Stimulated activated CD4-positive, alpha-beta T cell treated with anti-CD3 and anti-CD28 coated beads, Interleukin-1b, Interleukin-23, amount 100 ng/mL, for 1 hour (primary cell): ENCODE measurements at places on chromosomes 1 and 21.

GRCh38 chr1:3455670-3456448 lies 1.4 kb downstream of the ARHGEF16 start:
- no peak for DNase-seq

DNA sequence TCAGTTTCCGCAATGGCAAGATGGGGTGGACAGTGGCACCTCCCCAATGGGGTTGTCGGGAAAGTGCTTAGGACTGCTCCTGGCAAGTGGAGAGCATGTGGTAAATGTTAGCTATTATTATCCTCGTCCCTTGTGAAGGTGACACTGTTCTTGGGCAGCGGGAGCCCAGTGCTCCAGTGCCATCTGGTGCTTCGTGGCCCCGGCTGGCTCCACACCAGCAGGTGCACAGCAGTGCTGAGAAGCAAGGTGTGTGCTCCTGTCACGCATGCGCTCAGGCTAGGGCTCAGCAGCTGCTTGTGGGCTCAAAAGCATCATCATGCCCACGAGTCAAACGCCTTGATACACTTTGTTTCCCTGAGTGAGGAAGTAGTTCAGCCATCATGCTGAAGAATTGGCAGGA lies 24.9 kb upstream of the KCNC4 start:
- no peak for DNase-seq

DNA sequence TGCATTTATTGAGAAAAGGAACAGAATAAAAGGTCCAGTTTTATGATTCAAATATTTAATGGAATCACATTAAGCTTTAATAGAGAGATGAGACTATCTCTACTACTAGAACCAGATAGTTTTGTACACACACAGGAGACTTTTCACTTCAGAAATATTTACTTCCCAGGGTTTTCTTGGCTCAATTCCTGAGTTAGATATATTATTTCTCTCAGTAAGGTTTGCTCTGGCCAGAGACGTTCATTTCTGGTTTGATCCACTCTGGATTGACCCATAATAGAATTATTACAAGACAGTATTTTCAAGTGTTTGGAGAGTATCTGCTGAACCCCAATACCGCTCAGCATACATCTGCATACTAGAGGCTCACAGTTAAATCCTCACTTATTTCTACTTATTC lies 1.3 kb upstream of the RCOR3 start:
- DNase-seq, result no peak

- DNase-seq, result no peak
These were observed 19.4 kb downstream of the HSD11B1 start for GRCh38 chr1:209723756-209724693.

- no peak for DNase-seq
These were observed 37.0 kb downstream of the PKP1 start for GRCh38 chr1:201320168-201320788.

GRCh38 chr1:208778417-208778816 lies 534.2 kb upstream of the PLXNA2 start:
- DNase-seq, result no peak

- no peak for DNase-seq
These were observed 54.3 kb downstream of the GRIK1 start for GRCh38 chr21:29885491-29885890.

GRCh38 chr1:27102707-27103468 lies 52.0 kb downstream of the SLC9A1 start:
- peak; percentile 60 for DNase-seq

GRCh38 chr1:32783851-32784250 lies 33.3 kb downstream of the YARS1 start:
- no peak for DNase-seq

- DNase-seq, result no peak
These were observed 2.0 kb upstream of the TTC24 start for GRCh38 chr1:156577550-156577949.
